Stimulated activated CD8-positive, alpha-beta memory T cell treated with anti-CD3 and anti-CD28 coated beads, Interleukin-4, amount 100 ng/mL, for 1 hour (primary cell): ENCODE measurements at places on chromosomes 2 and 18.

- DNase-seq = no peak
These were observed 61.9 kb upstream of the HK2 start for GRCh38 chr2:74772046-74772445.

DNA sequence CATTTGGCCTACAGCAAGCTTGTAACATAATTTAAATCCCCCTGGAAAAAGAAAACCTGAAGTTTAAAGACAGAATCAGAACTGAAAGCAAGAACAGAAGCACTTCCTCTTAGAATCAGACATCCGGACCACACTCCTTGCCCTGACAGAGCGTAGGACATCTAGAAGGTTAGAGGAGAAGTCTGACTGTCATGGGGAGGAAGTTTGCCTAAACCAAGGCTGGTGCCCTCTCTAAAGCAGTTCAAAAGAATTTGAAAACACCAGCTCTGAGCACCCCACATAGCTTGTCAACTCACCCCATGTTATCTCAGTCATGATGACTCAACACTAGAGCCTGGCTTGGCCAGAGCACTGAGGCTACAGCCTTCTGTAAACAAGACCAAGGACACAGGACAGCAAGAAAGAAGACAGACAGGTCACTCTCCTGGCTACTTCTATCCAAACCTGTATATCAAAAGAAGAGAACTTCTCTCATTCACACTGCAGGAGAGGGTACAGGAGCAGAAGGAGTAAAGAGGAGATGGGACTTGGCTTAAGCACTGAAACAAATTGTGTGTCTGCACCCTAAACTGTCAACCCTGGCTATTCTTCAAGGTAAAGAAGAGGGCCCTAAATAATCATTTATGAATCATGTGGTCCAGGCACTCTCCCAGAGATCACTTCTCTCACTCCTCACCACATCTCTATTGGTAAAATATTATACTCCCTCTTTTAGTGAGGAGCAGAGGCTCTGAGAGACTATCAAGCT is 198.6 kb downstream of the MEMO1 start:
- DNase-seq = no peak

GRCh38 chr2:67479261-67479660 is 82.1 kb downstream of the ETAA1 start:
- DNase-seq = no peak

- no peak for DNase-seq
These were observed 84.1 kb upstream of the NABP1 start for GRCh38 chr2:191593622-191594385.

- DNase-seq = no peak
These were observed 9.3 kb downstream of the TMEM182 start for GRCh38 chr2:102771114-102771513.

DNA sequence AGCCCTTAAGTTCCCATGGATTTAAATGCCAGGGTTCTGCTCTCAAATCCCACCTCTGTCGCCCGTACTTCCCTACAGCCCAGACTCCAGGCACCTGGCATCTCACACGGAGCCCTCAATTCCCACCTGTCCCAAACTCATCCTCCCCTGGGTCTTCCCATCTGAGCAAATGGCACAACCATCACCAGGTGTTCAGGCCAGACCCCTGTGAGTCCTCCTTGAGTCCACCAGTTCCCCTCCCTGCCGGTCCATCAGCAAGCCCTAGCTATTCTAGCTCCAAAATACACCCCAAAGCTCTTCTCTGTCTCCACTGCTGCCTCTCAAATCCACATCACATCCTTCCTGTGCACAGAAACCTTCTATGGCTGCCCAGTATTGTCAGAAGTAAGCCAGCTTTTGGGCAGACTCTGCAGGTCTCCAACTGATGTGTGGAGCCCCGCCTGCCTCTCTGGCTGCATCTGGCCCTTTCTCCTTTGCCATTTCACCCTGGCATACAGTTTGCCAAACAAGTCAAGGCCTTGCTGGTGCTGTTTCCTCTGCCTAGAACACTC is 67.7 kb downstream of the DNMT3A start:
- no peak for DNase-seq
